ENCODE measurements at places on chromosomes 2 and 18. TPM values are rescaled to one million over a fixed set of nuclear protein-coding genes. Genes with fewer than 3 reads are reported as not detected.

GRCh38 chr2:67515538-67515937 is 118.4 kb downstream of the ETAA1 start:
- no peaks in the 10 kb centered on the region for H3K27me3 ChIP-seq
- H3K4me3 ChIP-seq = no peak overlapping the region
- no peak for DNase-seq

D2HGDH gene
- 24.6 TPM for total RNA-seq

CYRIA gene
- 0.05 TPM for total RNA-seq

DNA sequence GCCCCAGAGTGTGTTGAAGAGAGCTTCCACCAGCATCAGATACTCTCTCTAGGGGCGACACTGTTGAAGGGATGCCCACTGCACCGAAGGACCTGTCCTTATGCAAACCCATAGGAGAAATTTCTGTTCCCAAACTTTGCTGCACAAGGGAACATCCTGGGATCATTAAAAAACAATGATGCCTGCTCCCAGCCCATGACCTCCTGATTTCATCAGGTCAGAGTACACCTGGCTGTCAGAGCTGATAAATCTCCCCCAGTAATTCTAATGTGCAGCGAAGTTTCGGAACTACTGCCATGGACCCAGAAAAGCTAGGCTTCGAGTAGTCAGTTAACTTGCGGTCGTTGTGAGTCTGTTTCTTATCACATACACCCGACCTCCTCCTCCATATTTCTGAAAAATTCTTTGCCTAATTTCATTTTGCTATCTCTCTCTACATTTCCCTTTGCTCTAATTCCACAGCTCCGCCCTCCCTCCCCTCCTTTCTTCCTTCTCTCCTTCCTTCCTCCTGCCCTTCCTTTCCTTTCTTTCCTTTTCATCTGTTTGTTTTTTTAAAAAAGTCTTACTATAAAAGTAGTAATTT is 18.8 kb downstream of the FAM124B start:
- no peaks in the 10 kb centered on the region for H3K27me3 ChIP-seq
- no peaks in the 10 kb centered on the region for H3K4me1 ChIP-seq
- no peak overlapping the region for H3K27ac ChIP-seq
- no peak overlapping the region for H3K4me3 ChIP-seq
- no peak for DNase-seq

DNA sequence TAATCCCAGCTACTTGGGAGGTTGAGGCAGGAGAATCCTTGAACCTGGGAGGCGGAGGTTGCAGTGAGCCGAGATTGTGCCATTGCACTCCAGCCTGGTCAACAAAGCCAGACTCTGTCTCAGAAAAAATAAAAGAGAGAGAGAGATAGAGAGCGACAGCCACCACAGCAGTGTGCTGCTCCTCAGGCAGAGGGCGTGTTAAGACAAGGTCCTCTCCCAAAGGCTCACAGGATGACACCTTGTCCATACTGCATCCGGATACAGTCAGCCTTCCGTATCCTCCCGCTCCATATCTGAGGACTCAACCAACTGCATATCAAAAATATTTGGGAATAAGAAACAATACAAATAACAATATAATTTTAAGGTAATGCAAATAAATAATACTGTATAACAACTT is 20.1 kb downstream of the ARL4C start:
- peaks cover 59% of the 10 kb centered on the region for H3K4me1 ChIP-seq
- no peak for DNase-seq
- no peak overlapping the region for H3K27ac ChIP-seq
- H3K4me3 ChIP-seq = no peak overlapping the region
- peaks cover 22% of the 10 kb centered on the region for H3K36me3 ChIP-seq
